ENCODE measurements at places on chromosomes 7 and 10.

GRCh38 chr10:59708816-59709394, 745 bp downstream of the SLC16A9 start:
- peak; percentile 37 for DNase-seq

DNA sequence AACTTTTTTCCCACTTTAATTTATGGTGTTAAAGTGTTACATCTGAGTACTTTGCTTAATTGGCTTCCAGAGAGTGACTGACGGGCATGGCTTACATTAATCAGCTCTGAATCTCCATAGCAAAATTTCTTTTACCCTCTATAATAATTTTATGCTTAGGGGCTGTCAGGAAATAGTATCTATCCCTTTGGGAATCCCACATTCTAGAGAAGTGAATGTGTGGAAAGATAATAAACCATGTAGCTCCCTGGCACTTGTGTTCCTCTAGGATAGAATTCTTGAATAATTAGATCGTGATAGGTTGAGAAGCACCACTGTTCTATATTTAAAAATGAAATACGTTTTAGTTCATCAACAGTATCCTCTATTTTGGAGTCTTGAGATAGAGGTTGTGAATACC, 89.6 kb downstream of the DNAJB9 start:
- no peak for DNase-seq

GRCh38 chr10:18104223-18104872, 35.9 kb upstream of the CACNB2 start:
- DNase-seq = peak; percentile 26

- no peak for DNase-seq
Observed at GRCh38 chr10:110203500-110204455, 3.6 kb upstream of the MXI1 start.

- peak; percentile 77 for DNase-seq
Observed at GRCh38 chr7:24290004-24290641, 6.1 kb downstream of the NPY start.
